ENCODE measurements at places on chromosomes 7 and 10.

DNA sequence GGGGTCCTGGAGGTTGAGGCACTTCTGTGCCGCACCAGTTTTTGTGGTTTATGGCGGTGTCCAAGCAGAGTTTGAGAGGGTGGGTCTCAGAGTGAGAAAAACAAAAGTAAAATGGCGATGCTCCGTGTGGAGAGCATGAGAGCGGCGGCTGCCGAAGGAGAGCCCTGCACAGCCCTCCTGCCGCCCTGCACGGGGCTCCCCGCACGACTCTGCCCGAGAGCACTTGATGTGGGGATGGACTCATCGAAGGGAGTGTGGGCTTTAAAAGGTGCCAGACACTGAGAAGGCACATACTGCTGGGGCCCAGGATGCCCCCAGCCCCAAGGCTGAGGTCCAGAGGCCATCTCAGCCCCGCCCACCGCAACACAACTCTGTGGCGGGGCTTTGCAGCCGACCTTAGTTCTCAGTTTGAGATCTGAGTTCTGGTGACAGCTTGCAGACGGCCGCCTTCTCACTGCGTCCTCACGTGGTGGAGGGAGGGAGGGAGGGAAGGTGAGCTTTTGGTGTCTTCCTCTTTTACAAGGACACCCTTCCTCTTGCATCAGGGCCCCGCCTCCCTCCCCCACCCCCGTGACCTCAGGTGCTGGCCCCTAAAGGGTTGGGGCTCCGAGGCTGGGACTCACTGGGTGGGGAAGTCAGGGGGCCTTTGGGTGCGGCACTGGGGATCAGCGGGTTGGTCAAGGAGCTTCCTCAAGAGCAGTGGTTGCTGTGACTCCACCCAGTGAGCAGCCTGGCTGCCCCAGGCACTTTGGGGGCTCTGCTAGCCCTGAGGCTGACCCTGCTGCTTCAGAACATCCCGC lies 69.1 kb downstream of the NKX6-2 start:
- no peak for DNase-seq

- no peak for DNase-seq
Measured at GRCh38 chr7:30657131-30657530, 25.1 kb downstream of the CRHR2 start.

DNA sequence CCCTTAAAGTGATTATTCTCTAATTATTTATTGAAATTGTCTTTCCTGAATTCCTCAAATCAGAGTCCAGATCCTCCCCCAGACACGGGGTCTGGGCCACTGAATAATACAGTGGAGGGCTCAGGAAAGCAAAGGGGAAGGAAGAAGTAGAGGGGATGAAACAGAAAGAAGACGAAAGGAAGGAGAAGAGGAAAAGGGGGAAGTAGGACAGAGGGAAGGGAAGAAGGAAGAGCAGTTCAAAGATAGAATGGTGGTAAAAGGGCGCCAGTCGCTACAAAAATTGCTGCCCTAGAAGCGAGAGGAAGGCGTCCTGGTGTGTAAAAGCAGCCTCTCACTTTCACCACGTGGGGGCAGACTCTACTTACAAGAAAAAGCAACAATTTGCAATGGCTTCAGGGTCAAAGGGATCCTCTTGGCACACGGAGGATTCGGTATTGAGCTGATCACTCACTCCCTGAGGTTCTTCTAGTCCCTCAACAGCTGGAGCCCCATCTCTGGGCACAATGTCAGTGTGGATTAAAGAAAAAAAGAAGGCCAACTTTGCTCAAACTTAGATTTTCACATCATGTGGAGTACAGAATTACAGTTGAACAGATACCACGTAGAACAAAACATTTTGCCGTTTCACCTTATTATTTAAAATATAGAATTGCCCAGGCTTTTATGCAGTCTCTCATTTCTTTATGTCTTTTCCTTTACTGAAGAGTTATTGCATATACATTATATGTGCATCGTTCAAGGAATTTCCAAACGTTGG lies 31.4 kb upstream of the NPVF start:
- peak; percentile 79 for DNase-seq

GRCh38 chr10:119680650-119681081 lies 29.5 kb downstream of the BAG3 start:
- DNase-seq = no peak

GRCh38 chr7:128810473-128810872 lies 18.7 kb downstream of the CCDC136 start:
- DNase-seq = no peak

GRCh38 chr7:135708041-135708440 lies 19.9 kb downstream of the SLC13A4 start:
- no peak for DNase-seq

DNA sequence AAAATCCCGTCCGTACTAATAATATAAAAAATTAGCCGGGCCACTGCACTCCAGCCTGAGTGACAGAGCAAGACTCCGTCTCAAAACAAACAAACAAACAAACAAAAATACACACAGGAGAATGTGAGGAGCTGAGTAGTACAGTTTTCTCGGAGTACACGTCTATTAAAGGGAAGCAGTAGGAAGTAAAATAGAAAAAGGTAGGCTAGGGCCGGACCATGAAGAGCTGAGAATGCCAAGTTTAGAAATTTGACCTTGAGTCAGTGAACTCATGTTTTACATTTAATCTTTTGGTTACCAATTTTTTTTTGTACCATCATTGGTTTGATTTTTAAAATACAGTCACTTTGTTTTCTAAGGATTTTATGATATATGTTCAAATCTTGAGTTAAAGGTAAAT lies 64.1 kb downstream of the KAT6B start:
- DNase-seq = no peak

GRCh38 chr7:136251826-136252225 lies 274.7 kb upstream of the MTPN start:
- DNase-seq = no peak

DNA sequence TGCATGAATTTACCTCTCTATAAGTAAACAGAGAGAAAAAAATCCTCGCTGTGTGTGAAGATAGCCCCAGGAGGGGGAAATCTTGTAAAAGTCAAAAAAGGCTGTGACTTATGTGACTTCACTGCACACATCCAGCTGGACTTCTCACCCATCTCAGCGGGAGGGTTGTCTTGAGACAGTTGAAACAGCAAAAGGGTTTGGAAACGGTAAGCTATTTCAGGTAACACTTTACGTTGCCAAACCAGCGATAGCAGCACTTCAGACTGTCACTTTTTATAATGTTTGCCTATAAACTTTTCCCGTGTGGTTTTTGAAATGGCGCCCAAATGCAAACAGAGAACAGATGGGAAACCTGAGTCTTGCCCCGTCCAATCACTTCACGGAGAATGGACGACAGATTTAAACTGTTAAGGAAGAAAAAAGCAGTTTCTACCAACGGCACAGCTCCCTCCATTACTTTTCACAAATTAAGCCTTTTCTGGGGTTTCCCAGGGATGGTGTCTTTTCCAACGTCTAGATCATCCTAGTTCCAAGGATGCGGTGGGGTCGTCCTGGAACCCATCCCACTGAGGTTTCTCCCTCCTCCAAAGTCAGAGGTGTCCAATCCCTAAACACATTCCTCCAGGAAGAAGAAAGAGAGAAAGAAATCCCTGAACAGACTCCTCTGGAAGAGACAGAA lies 25.2 kb downstream of the FGFR2 start:
- no peak for DNase-seq

GRCh38 chr7:30351286-30351685 lies 66.9 kb downstream of the ZNRF2 start:
- DNase-seq = no peak

DNA sequence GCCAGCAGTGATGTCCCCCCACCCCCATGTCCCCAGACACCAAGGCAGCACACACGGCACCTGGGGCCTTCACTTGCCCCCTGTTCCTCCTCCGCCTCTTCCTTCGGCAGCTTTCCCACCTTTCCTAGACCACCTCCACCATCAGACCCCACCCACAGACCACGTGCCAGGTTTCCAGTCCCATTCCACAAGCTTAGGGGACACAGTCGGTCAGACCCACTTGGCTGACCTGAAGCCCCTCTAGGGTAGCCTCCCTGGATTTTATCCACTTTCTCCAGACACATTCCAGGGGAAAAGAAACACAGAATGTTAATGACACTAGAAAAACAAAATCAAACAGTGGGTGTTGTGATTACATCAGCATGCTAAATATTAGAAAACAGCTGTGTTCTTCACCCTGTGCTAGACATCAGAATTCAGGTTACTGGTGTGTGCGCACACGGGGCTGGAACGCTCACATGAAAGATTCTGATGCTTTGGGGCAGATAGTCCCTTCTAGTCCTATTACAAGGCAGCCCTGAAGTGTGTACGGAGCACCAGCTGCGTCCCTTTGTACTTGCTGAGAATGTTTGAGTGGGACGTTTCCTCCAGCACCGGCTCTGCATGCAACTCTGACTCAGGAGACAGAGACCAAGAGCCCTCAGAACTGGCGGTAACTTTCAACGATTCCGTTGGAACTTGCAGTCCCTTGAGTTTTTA lies 75.5 kb upstream of the PPP2R2D start:
- no peak for DNase-seq

DNA sequence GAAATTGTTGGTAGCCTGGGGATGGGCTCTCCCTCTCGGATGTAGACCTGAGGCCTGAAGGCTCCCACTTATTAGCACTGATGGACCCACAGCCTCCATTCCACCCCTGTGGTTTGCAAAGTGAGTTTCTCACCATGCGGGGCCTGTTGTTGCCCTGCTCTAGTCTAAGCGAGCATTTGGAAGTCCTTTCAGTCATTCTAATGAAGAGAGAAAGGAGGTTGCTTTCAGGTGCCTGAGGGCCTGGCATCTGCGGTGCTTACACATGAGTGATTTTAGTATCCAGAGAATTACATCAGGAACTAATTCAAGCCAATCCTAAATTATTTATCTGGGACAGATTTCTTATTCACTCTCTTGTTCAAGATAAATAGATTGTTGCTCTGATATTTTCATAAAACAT lies 61.6 kb downstream of the NAMPT start:
- DNase-seq = no peak

DNA sequence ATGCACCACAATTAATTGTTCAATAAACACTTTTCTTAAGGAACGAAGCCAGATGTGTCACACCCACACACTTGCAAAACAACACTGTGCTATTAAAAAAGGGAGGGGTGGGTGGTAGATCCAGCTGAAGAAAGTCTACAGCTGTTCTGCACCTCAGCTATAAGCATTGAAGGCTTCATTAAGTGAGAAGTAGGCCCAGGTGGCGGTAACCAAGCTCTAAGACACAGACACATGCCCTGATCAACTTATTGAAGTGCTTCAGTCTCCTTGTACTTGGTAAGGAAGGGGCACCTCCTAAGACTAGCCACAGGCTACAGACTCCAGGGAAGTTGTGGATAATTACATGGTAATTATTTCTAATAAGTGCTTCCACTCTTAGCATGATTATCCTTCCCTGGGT lies 4.5 kb upstream of the CPVL start:
- no peak for DNase-seq

DNA sequence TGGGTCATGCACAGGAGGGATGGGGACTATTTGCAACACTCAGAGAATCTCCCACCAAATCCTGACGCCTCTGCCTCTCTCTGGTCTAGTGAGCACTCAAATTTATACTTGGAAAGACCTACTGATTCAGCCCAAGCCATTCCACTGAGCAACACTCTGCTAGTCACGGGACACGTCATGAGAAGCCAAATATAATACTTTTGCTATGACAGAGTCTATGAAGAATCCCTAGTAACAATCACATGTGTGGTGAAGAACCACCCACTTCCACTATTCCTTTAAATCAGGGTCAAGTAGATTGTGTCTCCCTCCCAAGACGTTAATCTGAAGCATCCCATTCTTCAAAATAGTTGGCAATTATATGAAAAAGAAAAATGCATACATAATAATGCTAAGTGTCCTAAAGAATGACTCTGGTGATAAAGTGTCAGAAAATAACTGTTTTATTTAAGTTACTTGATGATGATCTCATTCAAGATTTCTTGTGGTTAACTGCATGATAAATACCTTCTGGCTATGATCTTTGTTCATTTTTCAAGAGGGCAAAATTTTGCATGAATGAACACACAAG lies 28.5 kb downstream of the CHCHD3 start:
- DNase-seq = no peak

DNA sequence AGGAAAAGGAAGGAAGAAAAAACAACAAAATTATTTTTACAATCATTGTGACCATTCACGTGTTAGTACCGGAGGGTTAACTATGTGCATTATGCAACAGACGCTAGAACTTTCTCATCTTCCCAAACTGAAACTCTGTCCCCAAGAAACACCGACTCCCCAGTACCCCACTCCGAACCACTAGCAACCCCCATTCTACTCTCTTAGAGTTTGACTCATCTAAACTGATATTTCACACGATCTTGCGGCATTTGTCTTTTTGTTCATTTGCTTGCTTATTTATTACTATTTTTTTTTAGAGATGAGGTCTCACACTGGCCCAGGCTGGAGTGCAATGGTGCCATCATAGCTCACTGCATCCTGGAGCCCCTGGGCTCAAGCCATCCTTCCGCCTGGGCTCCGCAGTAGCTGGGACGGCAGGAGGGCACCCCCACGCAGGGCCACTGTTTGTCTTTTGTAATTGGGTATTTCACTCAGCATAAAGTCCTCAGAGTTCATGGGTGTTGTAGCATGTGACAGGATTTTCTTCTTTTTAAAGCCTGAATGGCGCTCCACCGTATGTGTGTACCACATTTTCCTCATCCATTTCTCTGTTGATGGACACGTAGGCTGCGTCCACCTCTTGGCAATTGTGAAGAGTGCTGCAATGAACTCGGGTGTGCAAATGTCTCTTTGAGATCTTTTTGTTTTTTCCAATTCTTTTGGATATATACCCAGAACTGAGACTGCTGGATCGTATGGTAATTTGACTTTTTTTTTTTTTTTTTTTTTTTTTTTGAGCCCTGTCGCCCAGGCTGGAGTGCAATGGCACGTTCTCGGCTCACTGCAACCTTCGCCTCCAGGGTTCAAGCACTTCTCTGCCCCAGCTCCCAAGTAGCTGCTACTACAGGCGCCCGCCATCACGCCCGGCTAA lies 9.5 kb downstream of the MNX1 start:
- DNase-seq = no peak

DNA sequence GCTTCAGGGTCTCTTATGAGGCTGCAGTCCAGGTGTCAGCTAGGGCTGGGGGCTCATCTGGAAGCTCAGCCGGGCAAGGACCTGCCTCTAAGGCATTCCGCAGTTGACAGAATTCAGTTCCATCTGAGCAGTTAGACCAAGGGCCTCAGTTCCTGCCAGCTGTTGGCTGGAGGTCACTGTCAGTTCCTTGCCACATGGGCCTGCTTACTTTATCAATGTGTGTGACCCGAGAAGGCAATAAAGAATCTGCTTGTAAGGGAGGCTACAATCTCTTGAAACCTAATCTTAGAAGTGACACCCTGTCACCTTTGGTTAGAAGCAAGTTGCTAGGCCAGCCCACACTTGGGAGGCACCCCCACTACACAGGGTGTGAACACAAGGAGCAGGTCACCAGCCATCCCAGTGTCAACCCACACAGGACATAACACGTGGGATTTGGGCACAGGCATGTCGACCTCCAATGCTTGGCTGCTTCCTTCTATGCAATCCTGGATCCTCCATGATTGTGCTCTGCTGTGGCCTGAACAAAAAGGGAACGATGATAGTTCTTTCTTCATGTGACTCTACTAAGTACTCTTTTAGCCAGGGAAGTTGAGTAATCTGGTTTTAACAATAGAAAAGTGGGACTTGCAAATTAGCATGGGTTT lies 41.8 kb downstream of the MTURN start:
- no peak for DNase-seq
